ENCODE measurements at places on chromosomes 3 and 15. TPM values are rescaled to one million over a fixed set of nuclear protein-coding genes. Genes with fewer than 3 reads are reported as not detected.

PYGO1 gene
- 9.3 TPM for total RNA-seq

DNA sequence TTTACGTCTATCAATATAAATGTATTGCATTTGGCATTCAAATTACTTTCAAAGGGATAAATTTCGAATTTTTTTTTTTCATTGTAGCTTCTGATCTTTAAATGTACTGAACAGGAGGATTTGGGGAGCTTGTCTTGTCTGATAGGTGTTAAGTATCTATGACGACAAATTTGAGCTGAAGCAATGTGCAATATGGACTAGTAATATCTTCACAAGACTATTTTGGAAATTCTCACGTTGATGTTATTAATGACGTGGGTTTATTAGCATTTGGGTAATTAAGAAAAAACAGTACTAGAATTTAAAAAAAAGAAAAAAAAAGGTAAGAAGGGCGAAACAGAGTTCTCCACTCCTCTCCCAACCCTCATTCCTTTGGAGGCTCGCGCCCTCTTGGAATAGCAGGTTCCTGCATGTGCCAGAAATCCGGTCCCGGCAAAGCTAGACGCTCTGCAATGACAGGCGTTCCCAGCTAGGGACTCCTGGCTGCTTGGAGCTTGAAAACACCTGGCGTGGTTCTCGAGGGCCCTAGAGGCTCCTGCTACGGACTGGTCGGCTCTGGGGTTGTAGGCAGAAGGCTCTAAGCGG is 648 bp upstream of the P2RY1 start:
- DNase-seq: peak; percentile 79

- no peak for DNase-seq
Measured at GRCh38 chr3:18499301-18499700, 74.2 kb upstream of the SATB1 start.

DNA sequence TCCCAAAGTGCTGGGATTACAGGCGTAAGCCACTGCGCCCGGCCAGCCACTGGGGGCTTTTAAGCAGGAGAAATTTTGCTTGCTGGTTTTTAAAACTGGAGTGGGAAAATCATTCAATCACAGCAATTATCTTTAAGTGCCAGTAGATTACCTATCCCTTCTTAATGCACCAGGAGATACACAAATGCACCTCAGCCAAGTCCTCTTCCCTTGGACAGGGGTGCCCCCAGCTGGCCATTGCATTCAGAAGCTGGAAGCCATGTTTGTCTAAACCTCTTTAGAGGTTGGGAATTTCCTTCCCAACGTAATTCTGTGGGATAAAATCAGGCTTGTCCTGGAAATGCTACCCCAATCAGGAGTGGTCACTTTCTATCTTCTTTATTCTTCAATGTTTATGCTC is 26.6 kb downstream of the MIX23 start:
- peak; percentile 60 for DNase-seq

- no peak for DNase-seq
Measured at GRCh38 chr3:57061556-57061955, 1.1 kb downstream of the SPATA12 start.

ARGFX gene
- not detected for total RNA-seq

DNA sequence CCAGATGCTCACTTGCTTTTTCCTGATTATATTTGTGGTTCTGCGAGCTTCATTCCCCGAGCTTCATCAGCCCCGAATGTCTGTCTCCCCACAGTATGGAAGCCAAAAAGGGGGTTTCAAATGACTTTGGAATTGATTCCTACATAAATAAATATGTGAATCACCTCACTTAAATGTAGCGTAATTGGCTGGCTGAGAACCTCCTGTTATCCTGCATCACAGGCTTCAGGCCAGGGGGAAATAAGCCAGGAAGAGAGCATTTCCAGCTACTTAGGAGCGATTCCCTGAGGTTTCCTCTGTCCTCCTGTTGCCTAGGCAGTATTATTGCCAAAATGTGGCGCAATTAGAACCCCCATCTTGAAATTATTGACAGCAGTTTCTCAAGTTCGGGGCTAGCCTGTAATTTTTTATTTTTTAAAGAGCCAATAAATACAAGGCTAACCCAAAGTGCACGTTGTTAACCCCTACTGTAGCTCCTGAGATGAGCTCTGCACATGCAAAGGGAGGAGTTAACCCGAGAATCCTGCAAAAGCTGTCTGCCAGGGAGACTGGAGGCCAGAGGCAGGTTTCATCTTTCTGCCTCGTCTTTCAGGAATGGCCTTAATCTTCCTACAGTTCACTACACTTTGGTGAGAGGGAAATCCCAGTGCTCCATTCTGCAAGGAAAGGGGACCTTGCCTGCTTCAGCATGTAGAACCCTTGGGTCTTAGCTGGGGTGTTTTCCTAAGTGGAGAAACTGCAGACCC is 148.2 kb downstream of the ADAMTS9 start:
- DNase-seq: no peak

DNA sequence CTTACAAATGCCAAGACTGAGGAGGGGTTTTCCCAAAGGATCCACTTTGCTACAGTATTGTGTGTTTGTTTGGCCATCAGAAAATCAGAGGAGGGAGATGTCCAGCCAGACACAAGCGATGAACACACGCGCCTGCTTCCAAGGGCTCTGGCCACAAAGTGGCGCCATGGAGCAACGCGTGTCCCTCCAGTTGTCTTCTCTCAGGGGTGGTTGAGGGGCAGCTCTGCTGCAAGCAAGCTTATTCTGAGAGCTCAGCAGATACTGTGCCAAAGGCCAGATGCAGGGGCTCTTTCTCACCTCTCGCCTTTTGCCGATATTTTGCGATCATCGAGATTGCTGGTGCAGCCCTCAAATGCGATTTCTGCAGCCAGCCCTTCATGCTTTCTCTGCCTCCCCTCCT is 88.9 kb upstream of the OSBPL11 start:
- peak; percentile 73 for DNase-seq

DNA sequence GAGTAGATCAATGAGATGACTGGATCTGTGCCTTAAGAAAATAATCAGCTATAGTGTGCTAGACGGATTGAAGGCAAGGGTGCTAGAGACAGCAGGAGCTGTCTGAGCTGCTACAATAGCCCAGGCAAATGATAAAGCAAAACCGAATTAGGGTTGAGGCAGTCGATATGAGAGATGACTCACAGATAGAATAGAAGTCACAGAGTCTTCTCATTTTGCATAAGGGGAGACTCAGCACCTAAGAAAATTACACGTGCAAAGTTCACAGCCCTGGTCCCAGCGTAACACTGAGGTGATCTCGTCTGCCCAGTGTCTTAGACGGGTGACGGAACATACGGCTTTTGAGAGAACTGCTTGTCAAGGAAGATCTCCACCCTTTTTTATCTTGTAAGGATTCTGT is 11.6 kb downstream of the LPP start:
- no peak for DNase-seq

CCR8 gene
- not detected for total RNA-seq

STX19 gene
- total RNA-seq: 0.31 TPM

SPINK8 gene
- not detected for total RNA-seq

DNA sequence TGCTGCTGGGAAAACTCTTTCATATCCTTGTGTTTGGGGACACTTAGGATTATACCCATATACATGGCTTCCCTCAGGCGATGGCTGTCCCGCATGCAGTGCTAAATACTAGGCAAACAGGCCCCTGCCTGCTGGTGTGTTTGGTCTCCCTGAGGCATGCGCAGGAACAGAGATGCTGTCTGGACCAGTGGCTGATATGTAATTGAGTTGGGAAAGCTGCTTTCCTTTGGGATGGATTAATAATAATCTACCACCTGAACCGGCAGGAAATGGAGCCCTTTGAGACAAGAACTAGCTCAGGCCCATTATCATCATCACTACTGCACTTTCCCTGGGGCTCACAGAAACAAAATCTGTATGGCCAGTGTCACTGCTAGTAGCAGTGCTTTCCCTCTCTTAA is 18.0 kb downstream of the ZDHHC3 start:
- no peak for DNase-seq

DNA sequence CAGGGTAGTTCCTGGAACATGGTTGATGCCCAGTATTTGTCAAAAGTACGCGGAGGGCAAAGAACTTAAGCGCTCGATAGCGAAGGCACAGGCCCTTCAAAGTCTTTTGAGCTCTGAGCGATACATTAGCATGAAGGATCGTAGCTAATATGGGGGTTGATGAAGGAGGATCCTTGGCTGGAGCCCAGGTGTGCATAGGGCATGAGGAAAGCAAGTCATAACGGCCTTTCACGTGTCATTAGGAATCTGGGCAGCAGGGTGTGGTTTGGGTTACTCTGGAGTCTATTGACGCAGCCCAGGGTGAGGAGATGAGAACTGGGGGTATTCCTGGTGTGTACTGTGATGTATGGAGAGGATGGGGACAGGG is 31.7 kb downstream of the SPINK8 start:
- no peak for DNase-seq

GRCh38 chr3:26011276-26011675 is 221.4 kb downstream of the OXSM start:
- DNase-seq: no peak

- DNase-seq: no peak
Measured at GRCh38 chr15:47395076-47395475, 322.2 kb upstream of the SEMA6D start.

DNA sequence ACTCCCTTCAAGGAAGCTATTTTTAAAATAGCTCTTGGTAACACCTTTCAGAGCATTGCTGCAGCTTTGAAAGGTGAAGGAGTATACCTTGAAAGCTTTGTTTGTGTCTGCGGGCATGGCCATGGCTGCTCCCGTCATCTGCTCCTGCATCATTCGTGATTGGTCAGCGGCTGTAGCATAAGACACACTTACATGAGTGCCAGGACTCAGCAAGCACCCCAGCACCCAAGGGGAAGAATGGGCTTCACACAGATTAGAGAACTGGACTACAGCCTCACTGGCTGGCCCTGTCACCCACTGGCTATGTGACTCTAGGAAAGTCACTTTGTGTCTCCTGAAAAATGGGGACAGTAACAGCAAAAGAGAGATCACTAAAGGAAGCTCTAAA is 17.0 kb downstream of the EMC3 start:
- no peak for DNase-seq

BMF gene
- 8.0 TPM for total RNA-seq

- DNase-seq: no peak
Measured at GRCh38 chr3:135500034-135500433, 465.5 kb upstream of the PPP2R3A start.

GRCh38 chr3:97952280-97952679 is 20.0 kb downstream of the RIOX2 start:
- DNase-seq: no peak

DNA sequence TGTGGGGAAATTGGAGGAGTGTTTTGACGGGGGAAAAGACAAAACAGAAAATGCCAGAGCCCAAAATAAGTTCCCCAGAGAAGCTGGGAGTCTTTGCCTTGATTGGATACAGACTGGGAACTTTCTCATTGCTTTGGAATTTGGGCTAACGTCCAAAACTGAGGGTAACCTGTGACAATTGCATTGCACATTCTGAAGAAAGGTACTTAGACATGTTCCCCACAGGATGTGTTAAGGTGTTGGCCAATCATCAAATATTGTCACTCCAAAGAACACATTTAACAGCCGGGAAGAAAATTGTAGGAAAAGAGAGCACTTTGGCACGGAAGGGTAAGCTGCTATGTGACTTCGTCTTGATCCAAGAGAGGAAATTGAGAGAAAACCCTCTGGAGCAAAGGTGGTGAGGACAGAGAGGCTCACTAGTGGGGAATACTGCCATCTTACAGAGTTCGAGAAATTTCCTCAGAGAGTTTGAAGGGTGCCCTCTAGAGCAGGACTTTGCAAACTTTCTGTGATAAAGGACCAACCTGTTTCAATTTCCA is 619.5 kb upstream of the TBL1XR1 start:
- no peak for DNase-seq

CPNE9 gene
- total RNA-seq: not detected

- DNase-seq: no peak
Measured at GRCh38 chr15:64696481-64696880, 78.9 kb downstream of the RBPMS2 start.

DNA sequence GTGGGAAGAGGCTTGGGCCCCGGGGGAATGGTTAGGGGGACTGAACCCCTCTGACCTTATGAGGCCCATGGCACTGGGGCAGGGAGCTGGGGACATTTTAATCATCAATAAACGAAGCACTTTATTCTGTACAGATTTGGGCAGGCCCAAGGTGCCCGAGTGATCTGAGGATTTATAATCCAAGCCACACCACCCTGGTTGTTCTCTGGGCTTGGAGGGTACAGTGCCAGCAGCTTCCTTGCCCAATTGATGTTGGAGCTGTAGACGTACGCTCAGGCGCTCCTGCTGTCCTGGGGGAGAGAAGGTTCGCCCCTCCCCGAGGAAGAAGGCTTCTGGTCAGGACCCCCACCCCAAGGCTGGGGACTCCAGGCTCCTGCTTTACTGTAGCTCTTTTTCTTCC is 12.5 kb downstream of the ZBTB47 start:
- no peak for DNase-seq

DNA sequence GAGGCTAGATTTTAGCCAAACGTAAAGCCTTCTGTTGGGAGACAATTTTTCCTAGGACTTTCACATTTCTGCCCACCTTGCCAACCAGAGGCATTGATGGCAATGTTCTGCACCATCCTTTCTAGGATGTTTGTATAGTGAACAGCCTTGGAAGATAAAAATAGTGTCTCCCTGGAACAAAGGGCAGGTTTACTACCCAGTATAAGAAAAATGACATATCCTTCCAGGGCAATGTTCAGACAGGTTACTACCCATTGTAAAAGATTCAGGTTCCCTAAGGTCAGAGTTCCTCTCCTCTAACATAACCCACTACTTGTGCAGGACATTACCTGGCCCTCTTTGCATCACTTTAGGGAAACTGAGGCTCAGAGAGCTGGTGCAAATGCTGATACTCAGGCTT is 248.2 kb upstream of the VEPH1 start:
- no peak for DNase-seq

GRCh38 chr15:34642247-34642646 is 58.8 kb upstream of the GOLGA8B start:
- peak; percentile 37 for DNase-seq

DNA sequence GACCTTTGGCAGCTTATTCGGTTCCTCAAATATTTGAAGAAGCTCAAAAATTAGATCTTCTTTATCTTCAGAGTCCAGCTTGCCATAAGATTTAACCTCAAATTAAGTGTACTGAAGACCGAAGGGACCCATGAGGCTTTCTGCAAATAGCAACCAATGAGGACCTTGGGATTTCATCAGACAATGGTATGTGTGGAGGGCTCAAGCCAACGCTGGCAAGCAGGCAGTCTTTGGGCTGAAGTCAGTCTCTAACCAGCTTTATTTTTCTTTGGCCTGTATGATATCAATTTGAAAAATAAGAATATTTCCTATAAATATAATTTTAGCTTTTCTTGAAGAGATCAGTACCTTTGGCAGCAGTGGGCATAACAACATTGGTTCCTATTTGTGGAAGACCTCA is 692.7 kb downstream of the MCTP2 start:
- DNase-seq: no peak

DNA sequence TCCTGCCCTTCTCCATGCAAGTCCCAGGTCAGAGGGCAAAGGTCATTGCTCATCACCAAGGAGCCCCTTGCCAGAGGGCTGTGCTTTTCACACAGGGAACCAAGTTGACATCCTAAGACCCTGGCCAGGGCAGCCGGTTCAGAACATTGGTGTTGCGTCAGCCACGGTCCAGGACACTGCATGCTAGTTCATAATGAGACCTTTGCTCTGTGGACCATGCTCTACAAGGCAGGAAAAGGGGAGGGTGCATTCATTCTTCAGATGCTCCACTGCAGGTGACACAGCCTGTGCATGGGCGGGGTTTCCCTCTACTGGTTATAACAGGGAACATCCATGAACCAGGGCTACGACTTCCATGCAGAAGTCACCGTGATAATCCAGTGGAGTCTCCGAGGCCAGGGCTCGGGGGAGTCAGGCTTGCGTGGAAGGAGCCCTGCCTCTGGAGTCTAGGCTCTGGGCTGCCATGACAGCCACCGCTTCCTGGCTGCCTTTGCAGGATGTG is 81.6 kb downstream of the OCA2 start:
- DNase-seq: peak; percentile 45

CFAP44 gene
- 3.1 TPM for total RNA-seq

GRCh38 chr3:108862865-108863798 is 40.5 kb downstream of the TRAT1 start:
- no peak for DNase-seq

Data from neural progenitor cell (in vitro differentiated cells).